GM04503 (cell line): ENCODE measurements at places on chromosomes 5 and 9.

DNA sequence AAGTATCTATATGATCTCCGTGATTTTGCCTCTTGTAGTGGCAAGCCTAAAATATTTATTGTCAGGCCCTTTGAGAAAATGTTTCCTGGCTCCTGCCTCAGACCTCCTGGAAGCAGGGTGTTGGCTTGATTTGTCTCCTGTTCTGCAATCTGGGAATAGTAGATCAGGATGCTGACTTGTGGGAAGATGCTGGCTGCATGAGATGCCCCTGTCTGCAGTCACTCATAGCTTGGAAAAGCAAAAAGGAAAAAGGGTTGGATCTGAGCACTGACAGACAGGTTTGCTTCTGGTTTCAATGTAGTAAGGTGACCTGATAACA lies 16.7 kb downstream of the TJP2 start:
- DNase-seq = no peak

- DNase-seq = no peak
These were observed 4.8 kb upstream of the VLDLR start for GRCh38 chr9:2616692-2617377.

- no peak for DNase-seq
These were observed 30.9 kb upstream of the PPP2R2B start for GRCh38 chr5:146909255-146910068.

GRCh38 chr5:111453747-111454146 lies 58.6 kb downstream of the STARD4 start:
- no peak for DNase-seq

- DNase-seq = no peak
These were observed 12.1 kb downstream of the ADAM19 start for GRCh38 chr5:157563373-157563928.

DNA sequence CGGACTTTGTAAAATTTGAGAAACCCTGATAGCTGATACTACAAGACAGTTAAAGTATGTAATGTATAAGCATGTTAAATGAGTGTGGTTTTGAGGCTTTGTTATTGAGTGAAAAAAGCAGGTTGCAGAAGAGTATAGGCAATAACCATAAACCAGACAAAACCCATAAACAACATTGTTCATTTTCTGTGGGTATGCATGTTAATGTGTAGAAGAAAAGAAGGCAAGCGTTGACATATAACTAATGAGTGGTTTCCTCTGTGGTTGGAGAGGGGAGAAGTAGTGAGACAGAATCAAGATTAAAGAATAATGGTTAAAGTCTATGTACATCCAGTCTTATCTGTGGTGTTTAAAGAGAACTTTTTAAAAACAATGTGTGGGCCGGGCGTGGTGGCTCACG lies 26.2 kb downstream of the RAD23B start:
- no peak for DNase-seq

- DNase-seq = no peak
These were observed 15.8 kb downstream of the RICTOR start for GRCh38 chr5:39058178-39058921.

GRCh38 chr9:90420211-90420610 lies 222.4 kb downstream of the DIRAS2 start:
- DNase-seq = no peak

GRCh38 chr9:84775056-84775643 lies 105.6 kb downstream of the NTRK2 start:
- DNase-seq = no peak

GRCh38 chr9:134992755-134993124 lies 75.0 kb upstream of the FCN1 start:
- DNase-seq = no peak

GRCh38 chr9:32486839-32487562 lies 39.0 kb downstream of the RIGI start:
- no peak for DNase-seq

GRCh38 chr5:64831996-64832395 lies 63.3 kb downstream of the CWC27 start:
- no peak for DNase-seq

DNA sequence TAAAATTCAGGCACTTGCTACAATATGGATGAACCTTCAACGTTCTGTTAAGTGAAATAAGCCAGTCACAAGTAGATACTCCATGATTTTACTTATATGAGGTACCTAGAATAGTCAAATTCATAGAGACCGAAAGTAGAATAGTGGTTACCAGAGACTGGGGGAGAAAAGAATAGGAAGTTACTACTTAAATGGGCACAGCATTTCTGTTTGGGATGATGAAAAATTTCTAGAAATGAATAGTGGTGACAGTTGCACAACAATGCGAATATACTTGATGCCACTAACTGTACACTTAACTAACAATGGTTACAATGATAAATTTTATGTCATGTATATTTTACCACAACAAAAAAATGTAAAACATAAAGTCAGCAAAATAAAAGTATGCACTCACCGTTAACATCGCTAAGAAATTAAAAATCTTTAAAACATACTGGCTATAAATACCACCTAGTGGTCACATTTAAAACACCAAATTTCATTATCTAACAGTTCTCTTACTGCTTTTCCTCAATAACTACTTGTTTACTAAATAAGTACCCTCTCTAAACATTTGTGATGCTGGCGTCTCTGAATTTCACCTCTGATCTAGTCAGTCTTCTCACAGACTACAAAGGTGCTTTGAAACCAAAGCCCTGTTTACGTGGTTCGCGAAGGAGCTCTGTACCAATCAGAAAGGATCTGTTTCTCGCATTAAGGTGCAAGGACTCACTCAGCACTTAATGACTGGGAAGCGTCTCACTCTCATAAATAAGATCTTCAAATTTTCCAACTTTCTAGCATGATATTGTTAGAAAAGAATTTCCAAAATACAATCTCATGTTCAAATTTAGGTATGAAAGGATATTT lies 22.7 kb downstream of the KIF3A start:
- no peak for DNase-seq

- peak; percentile 63 for DNase-seq
These were observed 3.4 kb downstream of the IL4 start for GRCh38 chr5:132677191-132677590.

- DNase-seq = no peak
These were observed 49.0 kb downstream of the OLFM1 start for GRCh38 chr9:135136481-135136880.

- no peak for DNase-seq
These were observed 18.1 kb downstream of the OTP start for GRCh38 chr5:77620405-77620804.

- DNase-seq = peak; percentile 86
These were observed 119.1 kb upstream of the TBC1D2 start for GRCh38 chr9:98374385-98375051.

DNA sequence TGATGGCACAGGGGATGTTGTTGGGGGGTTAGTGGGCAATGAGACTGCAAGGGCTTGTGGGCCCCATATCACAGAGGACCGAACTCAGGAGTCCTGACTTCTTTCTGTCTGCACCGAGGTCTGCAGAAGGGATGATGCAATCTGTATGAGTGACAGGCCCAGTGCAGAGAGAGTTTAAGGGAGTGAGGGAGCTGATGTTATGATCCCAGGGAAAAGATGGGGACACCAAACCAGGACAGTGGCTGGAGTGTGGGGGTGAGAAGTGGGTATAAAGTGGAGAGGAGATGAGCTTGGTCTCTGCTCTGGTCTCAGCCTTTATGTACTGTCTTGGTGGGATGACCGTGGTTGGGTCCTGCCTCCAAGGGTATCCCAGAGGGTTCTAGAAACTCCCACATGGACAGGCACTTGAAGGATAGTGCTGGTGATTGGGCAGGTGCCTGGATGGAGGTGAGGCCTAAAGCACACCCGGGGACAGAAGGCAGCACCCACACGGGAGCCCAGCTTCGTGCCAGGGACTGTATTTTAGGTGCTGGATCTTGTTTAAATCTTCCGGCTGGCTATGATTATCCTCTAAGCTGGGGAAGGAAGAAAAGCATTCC lies 21.9 kb downstream of the GSN start:
- no peak for DNase-seq

- no peak for DNase-seq
These were observed 7.3 kb downstream of the ENG start for GRCh38 chr9:127847178-127847510.

- no peak for DNase-seq
These were observed 12.8 kb downstream of the SPATA9 start for GRCh38 chr5:95669985-95670384.

DNA sequence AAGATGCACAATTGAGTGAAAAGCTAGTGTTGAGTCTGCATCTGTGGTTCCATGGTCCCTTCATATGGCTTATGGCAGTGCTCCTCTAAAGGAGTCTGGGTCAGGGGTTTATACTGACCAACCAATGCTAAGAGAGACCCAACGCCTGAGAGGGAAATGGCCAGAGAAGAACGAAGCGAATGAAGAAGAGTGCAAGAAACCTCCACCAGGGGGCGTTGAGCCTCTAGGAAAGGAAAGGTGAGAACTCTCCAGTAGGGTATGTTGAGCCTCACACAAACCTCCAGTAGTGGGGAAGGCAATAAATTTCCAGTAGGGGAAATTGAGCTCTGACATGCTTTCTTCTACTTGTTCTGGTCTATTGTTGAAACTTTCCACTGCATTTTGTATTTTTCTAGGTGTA lies 470.6 kb downstream of the PRDM9 start:
- DNase-seq = no peak

DNA sequence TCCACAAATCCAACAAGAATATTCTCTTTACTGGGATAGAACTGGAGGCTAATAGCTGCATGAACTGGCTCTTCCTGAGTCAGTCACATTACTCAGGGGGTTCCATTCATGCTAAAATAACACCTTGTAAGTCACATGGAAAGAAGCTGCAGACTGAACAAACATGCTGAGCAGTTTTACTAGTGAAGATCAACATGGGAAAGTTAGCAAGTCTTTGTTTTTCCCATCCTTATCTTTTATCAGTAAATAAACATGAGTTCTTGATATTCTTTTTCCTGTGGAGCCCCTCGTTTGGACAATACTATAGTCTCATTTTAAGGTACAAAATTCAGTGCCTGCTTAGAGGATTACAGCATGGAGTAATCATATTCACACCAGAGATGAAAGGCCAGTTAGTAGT lies 43.7 kb upstream of the TEK start:
- DNase-seq = no peak

GRCh38 chr5:67215519-67216471 lies 19.2 kb upstream of the CD180 start:
- DNase-seq = no peak

DNA sequence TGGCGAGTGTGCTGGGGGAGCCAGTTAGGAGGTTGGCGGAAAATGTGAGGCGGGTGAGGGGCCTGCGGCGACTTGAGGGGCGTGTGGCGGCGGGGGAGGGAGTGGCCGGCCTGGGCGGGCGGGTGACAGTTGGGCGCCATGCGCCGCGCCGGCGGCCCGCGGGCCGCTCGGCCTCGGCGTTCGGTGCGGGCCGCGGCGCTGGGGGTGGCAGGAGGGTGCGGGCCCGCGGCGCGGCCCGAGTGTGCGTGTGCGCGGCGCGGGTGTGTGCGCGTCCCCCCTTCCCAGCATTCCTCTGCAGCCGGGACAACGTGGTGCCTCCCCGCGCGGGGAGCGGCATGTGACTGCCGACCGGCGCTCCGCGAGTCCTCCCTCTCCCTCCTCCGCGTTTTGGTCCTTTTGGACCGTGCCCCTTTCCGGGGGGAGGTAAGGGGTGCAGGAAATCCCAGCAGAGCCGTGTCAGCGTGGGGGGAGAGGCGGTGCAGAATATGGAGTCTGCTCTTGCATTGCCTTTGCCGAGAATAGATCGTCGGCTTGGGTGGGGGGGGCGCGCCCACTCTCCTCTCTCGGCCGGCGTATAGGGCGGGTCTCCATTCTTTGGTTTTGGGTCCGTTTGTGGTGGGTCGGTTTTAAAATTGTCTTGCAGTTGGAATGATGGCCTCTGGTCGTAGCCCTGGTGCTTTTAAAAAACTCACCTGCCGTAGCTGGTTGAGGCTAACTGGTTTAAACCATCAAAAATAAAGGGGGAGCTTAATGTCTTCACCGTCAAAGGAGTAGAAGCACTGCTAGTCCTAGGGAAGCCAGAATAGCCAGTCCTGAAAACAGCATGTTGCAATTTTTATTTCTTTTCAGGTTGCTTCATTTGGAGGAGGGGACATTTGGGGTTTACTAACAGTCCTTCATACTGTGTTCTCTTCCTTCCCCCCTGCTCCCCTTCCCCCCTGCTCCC lies 2.0 kb downstream of the LARP1 start:
- no peak for DNase-seq

- DNase-seq = no peak
These were observed 23.0 kb downstream of the UBE2D2 start for GRCh38 chr5:139584137-139584536.

GRCh38 chr5:87735923-87736322 lies 323.2 kb upstream of the CCNH start:
- no peak for DNase-seq

DNA sequence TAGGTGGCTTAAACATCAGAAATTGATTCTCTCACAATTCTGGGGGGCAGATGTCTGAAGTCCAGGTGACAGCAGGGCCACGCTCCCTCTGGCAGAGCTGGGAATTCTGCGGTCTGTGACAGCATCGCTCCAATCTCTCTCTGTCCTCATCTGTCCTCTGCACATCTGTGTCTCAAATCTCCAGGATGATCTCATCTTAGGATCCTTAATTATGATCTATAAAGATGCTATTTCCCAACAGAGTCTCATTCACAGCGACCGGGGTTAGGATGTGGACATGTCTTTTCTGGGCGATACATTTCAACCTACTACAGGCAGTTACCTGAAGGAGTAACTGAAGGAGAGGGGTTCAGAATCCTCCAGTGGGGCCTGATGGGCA lies 31.4 kb downstream of the ANKRD33B start:
- no peak for DNase-seq

- DNase-seq = no peak
These were observed 201.9 kb downstream of the ZNF608 start for GRCh38 chr5:124544366-124545055.

- no peak for DNase-seq
These were observed 29.0 kb upstream of the HMCN2 start for GRCh38 chr9:130236436-130236985.

DNA sequence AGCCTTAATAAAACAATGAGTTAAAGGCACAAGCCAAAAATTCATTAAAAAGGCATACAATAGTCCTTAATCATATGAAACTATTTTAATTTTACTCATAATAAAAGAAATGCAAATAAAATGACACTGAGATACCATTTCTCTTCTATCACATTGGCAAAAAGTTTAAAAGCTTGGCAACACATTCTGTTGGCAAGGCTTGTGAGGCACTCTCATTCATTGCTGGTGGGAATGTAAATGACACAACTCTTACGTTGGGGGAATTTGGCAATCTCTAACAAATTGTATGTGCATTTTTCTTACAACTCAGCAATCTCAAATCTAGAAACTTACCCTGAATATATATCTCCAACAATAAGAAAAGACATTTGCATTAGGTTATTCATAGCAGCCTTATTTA lies 111.6 kb downstream of the PRELID2 start:
- DNase-seq = no peak

DNA sequence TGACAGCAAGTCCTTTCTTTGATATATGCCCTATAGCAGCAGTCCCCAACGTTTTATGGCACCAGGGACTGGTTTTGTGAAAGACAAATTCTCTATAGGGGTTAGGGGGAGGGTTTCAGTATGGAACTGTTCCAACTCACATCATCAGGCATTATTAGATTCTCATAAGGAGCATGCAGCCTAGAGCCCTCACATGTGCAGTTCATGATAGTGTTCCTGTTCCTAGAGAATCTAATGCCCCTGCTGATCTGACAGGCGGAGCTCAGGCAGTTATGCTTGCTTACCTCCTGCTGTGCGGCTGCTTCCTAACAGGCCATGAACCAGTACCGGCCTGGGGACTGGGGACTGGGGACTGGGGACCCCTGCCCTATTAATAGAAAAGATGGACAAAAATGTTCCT lies 2.7 kb upstream of the RAPGEF6 start:
- DNase-seq = no peak

GRCh38 chr9:32992595-32993238 lies 8.7 kb downstream of the APTX start:
- DNase-seq = no peak

- DNase-seq = no peak
These were observed 220.0 kb upstream of the ADAMTSL1 start for GRCh38 chr9:18253950-18254349.
